ENCODE measurements at places on chromosomes 1 and 21.

- no peak for DNase-seq
Observed at GRCh38 chr1:22376001-22376400, 75.7 kb upstream of the ZBTB40 start.

GRCh38 chr1:230327892-230328284, 98.2 kb downstream of the PGBD5 start:
- DNase-seq = no peak

DNA sequence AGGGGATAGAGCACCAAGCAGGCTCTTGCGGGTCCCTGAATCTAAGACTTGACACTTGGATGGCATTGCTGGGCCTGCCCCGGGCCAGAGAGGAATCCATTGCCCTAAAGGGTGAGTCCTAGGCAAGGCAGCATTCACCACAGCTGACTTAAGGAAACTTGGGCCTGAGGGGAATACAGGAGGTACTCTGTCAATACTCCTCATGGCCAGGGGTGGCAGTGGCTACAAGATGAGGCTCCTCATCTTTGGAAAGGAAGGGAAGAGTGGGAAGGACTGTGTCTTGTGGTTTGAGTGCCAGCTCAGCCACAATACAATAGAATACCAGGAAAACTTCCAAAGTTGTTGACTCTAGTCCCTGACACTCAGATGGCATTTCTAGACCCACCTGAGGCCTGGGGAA, 5.1 kb downstream of the KRTAP22-1 start:
- no peak for DNase-seq

DNA sequence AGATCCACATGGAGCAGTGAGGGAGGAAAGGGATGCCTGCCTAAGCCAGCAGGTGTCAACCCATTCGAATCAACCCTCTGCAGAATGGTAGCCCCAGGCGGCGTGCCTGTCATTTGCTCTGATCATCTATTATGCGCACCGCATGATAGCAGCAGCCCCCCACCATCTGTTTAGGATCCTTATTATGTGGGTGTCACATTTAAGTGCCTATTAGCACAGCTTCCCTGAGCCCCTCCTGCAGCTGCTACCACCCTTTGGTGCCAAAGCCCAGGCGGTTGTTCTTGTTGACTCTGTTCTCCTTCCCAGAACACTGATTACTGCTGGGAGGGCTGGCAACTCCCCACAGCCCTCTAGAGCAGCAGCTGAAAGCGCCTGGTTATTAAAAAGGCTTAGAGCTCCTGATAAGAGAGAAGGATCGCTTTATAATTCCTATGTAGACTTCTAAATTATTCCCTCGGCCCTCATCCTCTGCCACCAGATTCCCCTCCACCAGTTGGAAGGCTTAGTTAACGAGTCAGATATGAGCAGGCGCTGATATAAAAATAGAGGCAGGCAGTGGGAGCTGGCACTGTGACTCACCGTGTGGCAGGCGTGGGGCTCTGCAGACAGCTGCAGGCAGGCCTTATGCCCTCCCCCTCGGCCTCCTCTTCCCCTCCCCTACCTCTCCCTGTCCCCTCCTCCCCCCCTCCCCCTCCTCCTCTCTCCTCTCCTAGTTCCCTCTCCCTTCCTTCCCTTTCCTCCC, 23.0 kb downstream of the ACTA1 start:
- DNase-seq = no peak

DNA sequence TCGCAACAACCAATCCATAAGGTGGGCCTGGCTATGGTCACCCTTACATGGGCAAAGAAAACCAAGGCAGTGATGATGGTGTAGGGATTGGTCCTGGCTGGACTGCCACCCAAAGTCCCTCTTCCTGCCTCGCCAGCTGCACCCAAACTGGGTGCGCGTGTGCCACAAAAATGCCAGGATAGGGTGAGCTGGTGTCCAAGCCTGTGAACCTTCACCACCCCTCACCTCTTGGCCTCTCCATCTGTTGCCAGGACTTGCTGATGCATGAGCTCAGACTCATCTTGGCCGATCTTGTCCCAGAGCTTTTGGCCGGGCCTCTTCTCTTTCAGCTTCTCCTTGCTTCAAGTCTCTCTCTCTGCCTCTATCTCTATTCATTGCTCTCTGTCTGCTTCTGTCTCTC, 41.8 kb downstream of the FOXD2 start:
- no peak for DNase-seq

- DNase-seq = no peak
Observed at GRCh38 chr1:116711263-116711840, 42.9 kb upstream of the CD2 start.

DNA sequence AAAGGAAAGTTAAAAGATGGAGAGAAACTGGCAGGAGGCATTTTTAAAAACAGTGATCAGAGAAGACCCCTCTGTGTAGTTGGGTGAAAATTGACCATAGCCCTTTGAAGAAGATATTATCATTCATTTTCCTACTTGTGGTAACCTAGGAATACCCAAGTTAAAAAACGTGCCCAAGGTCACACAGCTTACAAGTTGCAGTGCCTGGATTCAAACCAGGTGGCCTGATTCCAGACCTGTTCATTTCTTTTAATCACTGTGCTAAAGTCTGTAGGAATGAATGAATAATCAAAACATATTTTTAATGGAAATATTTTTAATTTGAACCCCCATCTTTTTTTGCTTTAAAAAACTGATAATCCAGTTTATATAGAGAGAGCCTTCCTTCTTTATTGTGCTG, 35.6 kb downstream of the MARK1 start:
- DNase-seq = no peak

DNA sequence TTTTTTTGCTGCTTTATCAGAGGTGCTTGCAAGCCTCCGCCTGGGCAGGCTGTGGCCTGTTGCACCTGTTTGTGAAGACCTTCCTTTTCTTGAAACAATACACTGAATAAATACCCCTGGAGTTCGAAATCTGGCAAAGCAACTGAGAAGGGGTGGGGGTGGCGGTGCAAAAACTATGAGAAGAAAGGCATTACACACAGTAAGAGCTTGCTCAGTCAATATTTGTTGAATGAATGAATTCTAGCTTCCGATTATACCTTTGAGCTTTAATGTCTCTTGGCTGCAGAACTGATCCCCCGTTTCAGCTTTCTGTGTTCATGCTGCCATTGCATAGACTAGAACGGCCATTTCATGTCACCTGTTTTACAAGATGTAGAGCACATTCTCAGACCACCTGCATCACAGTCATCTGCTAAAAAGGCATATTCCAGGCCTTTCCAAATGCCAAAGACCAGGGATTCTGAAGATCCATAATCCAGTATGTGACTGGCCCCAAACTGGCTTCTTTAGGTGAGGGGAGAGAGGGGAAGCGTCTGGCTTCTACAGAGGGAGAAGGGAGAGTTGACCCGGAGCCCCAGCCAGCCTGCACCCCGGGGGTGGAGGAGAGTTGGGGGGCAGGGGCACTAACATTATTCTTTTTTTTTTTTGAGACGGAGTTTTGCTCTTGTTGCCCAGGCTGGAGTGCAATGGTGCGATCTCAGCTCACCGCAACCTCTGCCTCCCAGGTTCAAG, 111.5 kb downstream of the ETS2 start:
- no peak for DNase-seq

GRCh38 chr1:28027238-28027637, 61.2 kb downstream of the EYA3 start:
- DNase-seq = no peak

DNA sequence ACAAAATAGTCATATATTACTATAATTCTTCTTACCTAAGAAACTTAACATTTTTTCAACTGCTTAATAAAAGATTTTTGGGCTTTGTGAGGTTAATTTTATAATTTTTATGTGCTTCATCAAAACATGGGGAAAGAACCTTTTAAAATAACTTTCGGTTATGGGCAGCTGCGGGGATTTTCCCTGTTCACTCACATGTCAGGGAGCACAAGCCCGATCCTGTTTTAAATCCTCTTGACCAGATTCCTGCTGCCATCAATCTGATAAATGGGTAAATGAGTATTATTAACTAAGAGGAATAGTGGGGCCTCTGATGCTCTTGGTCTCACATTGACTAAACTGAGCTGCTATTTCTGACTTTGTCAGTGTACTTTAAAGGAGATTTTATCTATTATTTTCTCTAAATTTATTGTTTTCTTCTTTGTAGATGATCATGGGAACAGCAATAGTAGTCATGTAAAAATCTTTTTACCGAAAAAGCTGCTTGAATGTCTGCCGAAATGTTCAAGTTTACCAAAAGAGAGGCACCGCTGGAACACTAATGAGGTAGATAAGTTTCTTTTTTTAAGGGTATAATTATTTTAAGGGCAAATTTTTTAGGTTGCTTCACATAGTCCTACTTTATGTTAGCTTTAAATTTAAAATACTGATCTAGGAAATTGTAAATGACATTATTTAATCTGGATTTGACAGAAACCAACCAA, 39.6 kb downstream of the CAMTA1 start:
- DNase-seq = no peak

- no peak for DNase-seq
Observed at GRCh38 chr21:36756527-36756926, 57.6 kb downstream of the SIM2 start.

GRCh38 chr1:225885336-225885735, 3.2 kb upstream of the TMEM63A start:
- no peak for DNase-seq

- DNase-seq = no peak
Observed at GRCh38 chr21:44089001-44089911, 17.9 kb upstream of the PWP2 start.

DNA sequence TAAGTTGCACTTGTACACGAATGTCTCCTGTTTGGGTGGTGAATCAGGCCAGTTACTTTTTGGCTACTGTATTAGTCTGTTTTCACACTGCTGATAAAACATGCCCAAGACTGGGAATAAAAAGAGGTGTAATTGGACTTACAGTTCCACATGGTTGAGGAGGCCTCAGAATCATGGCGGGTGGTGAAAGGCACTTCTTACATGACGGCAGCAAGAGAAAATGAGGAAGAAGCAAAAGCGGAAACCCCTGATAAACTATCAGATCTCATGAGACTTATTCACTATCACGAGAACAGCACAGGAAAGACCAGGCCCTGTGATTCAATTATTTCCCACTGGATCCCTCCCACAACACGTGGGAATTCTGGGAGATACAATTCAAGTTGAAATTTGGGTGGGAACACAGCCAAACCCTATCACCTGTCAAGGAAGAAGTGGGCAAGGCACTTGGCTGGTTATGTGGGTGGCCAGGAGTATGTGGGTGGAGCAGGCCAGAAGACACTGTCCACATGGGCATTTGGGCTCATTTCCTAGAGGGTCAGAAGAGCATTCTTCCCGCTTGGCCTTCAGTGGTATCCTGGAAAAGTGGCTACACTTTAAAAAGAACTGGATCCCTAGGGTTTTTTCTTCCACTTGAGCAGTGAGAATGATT, 228.8 kb downstream of the HHAT start:
- DNase-seq = no peak

GRCh38 chr1:82899017-82899416, 1098.3 kb downstream of the ADGRL2 start:
- no peak for DNase-seq

DNA sequence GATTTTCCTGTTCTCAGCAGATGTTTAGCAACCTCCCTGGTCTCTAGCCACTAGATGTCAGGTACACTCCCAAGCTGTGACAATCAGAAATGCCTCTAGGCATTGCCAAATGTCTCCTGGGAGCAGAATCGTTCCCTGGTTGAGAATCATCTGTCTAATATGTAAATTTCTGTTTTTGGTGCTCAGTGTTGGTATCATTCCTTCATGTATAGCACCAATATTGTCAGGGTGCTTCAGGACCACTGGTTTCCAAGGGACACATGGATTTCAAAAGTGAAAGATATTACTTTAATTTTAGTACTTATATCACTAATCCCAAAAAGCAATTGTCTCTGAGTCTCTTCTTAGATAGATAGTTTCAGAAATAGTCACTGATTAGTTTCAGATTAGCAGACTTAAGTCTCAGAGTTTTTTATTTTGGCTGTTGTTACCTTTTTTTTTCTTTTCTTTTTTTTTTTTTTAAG, 160.1 kb downstream of the PTPRC start:
- DNase-seq = no peak

GRCh38 chr1:117106478-117106877, 15.1 kb downstream of the TRIM45 start:
- DNase-seq = no peak

DNA sequence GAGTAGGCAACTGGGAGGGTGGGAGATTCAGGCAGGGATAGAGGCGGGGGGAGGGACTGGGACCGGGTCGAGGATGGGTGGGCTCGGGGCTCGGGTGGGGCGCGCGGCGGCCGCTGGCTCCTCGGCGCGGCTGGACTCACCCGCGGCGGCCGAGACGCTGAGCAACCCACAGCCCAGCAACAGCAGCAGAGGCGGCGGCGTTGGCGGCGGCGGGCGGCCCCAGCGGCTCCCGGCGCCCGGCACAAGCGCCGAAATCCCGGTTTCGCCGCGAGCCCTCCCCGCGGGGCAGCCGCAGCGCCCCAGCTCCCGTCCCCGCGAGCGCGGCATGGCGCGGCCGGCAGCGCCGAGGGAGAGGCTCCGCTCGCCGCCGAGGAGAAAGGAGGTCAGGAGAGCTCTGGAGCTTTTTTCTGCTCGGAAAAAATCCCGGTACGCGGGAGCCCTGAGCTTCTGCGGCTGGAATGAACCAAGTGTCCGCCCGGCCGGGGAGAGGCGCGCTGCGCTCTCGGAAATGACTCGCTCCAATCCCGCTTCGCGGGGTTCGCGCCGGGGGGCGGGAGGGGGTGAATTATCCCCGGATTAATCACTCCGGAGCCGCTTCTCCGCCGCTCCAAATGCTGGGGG, at the start of gene CSMD2:
Gene CSMD2, minus strand, starts transcription at position 460 of the 621 bp plus-strand sequence. Its CDS starts 133 bp downstream, at position 327.
- DNase-seq = no peak

GRCh38 chr1:178693366-178693765, 31.7 kb upstream of the RALGPS2 start:
- DNase-seq = no peak

GRCh38 chr1:157700732-157701131, at the start of gene FCRL3:
FCRL3 (minus strand) TSS chr1:157700769; CDS start chr1:157700489, 280 bp downstream.
- peak; percentile 43 for DNase-seq

GRCh38 chr1:181100015-181100905, 11.8 kb downstream of the IER5 start:
- no peak for DNase-seq

DNA sequence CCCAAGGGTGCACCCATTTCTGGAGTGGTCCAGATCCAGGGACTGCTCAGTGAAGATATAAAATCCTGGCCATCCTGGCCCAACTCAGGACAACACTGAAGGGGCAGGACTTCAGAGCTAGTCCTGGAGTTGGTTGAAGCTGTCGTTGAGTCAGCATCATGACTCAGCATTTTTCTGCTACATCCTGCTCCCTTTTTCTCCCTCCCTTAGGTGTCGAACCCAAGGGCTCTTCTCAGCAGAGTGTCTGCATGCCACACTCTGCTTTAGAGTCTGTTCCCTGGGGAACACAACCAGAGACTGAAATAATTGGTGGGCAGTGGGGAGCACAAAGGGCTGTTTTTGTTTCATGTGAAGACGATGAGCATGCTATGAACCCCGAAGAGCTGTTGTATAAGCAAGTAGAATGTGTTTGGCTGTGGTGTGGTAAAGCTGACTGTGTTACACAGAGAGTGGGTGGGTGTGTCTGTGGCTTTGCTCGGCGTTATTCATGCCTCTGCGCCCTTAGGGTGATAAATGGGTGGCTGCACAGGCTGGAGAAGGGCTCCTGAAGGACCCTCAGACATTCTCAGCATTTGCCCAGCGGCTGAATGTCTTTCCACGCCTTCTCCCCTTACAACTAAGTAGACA, 167.2 kb downstream of the CYYR1 start:
- DNase-seq = no peak

- peak; percentile 81 for DNase-seq
Observed at GRCh38 chr1:88983791-88984559, 8.5 kb downstream of the KYAT3 start.
